Dermis microvascular lymphatic vessel endothelial cell (primary cell): ENCODE measurements at places on chromosomes 3 and 15. TPM values are rescaled to one million over a fixed set of nuclear protein-coding genes. Genes with fewer than 3 reads are reported as not detected.

GRCh38 chr15:91897585-91898372, 44.3 kb downstream of the SLCO3A1 start:
- no peak for DNase-seq

GRCh38 chr15:39743611-39744010, 39.0 kb downstream of the FSIP1 start:
- DNase-seq: peak; percentile 38

GRCh38 chr3:71332813-71333212, 250.7 kb downstream of the FOXP1 start:
- DNase-seq: no peak

- DNase-seq: peak; percentile 34
Observed at GRCh38 chr3:192408007-192408646, 319.2 kb downstream of the FGF12 start.

GRCh38 chr3:188507244-188507720, 353.3 kb downstream of the LPP start:
- peak; percentile 85 for DNase-seq

DNA sequence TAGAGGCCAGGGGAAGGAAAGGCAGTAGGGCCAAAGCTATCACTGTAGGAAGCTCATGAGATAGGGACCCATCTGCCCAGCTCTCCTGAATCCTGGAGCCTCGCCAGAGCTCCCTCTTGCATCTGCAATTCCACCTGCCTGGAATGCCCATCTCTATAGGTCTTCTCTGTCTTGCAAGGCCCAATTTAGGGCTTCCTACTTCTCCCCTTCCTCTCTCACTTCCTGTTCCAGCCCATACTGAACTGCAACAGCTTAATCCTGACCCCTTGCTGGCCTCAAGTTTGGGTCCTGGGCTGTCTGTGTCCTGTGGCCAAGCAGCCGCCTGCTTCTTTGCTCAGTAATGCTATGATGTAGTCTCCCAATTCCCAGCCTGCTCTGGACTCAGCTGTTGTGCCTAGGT, 3.6 kb upstream of the PTPN23 start:
- no peak for DNase-seq

GRCh38 chr3:122548619-122549018, 15.5 kb downstream of the PARP9 start:
- DNase-seq: no peak

DNA sequence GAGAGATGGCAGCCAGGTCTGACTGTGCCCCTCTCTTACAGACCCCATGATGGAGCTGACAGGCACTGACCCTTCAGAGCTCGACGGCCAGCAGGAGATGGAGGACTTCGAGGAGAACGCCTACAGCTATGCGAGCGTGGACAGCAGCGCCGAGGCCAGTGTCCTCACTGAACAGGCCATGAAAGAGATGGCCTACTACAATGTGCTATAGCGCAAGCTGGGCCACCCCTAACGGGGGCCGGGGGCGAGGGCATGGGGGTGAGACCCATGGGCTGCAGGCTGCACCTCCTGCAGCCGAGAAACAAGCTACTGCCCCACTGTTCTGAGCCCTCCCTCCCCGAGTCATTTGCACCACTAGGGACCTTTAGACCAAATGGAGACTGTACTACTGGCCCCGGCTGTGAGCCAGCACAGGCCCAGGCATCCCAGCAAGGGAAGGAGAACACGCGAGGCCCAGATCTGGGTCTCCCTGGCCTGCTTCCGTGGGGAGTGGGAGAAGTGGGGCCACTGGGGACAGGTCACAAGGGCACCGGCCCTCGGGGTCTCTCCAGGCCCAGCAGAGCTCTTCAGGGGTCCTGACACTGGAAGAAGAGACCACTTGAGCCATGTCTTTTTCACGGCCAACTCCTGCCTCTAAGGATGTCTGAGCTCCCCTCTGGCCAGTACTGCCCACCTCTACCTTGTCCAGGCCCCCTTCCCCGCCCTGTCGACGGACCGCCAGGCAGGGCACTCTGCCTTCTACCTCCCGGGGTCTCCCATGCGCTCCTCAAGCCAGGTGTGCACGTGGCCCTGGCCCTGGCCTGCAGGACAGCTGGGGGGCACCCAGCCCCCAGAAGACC, 22.4 kb downstream of the IDH2 start:
- DNase-seq: no peak

- no peak for DNase-seq
Observed at GRCh38 chr15:26295336-26296085, 432.4 kb upstream of the ATP10A start.

DNA sequence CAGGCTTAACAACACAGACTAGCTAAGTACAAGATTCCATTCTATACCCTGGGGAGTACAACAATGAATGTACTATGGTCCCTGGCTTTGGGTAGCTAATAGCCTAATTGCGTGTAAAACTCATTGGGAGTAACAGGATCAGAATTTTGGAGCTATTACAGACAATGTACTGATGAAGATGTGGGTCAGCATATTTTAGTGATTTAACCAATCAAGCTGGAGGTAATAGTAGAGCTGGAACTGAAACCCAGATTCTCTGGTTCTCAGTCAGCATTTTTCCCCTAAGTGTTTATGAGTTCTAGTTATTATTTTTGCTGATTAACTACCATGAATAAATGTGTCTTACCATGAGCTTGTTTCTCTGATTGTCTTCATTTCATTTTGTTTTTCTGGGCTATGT, 578.7 kb downstream of the NLGN1 start:
- DNase-seq: no peak

- DNase-seq: no peak
Observed at GRCh38 chr15:77775837-77776236, 143.1 kb upstream of the LINGO1 start.

- no peak for DNase-seq
Observed at GRCh38 chr3:9769012-9769411, 735 bp downstream of the CAMK1 start.

DNA sequence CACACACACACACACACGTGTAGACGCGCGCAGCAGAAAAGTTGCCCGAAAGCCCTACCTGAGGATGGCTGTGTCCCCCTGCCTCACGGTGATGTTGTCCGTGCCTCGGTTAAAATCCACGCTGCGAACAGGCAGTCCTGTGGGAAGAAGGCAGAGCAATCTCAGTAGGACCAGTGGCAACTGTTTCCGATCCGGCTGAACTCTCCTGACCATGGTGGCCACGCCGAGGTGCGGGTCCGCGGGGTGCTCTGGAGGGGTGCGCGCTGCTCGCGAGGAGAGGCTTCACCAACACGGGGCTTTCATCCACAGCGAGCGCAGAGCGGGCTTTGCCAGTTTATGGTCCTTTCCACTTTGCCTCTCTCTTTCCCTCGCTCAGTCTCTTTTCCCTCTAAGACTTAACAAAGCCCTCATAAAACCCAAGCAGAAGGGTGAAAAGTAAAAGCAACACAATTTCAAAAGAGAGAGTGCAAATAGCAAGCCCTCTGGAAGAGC, 422 bp downstream of the LSAMP start:
- DNase-seq: no peak

GRCh38 chr15:67558502-67558901, 16.0 kb downstream of the MAP2K5 start:
- no peak for DNase-seq

GRCh38 chr15:34182942-34183341, 27.0 kb downstream of the KATNBL1 start:
- peak; percentile 11 for DNase-seq

GRCh38 chr3:7428206-7428718, 567.3 kb downstream of the GRM7 start:
- no peak for DNase-seq

GRCh38 chr15:73822998-73823397, 50.4 kb upstream of the TBC1D21 start:
- DNase-seq: peak; percentile 38

DNA sequence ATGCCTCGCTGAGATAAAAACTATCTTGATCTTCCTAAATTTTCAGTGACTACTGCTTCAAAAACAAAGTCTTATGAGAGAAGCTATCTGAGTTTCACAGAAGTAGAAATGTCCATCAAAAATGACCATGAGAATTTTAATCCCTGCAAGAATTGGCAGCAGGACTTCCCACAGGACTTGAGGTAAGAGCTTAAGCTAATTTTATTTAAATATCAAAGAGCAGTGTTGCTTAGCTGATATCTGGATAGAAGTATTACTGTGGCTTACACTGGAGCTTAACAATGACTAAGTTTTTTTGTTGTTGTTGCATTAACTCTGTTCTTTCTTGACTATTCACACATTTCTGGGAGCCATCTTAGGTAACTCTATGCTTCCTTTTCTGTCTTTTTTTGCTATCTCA, 60.8 kb upstream of the EPHA3 start:
- no peak for DNase-seq

DNA sequence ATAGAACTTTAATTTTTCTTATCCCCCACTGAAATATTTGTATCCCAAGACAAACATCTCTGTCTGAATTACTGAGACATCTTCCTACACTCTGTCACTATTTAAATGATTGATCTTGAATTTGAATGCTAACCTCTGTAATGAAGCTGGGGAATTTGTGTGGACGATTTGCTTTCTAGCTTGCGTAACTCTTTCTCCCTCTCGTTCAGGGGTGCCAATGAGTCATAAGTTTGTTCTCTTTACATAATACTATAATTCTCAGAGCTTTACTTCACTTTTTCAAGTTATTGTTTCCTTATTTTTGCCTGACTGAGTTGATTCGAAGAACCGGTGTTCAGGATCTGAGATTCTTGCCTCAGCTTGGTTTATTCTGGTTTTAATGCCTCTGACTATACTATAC, 783.3 kb upstream of the CADM2 start:
- DNase-seq: no peak

DNA sequence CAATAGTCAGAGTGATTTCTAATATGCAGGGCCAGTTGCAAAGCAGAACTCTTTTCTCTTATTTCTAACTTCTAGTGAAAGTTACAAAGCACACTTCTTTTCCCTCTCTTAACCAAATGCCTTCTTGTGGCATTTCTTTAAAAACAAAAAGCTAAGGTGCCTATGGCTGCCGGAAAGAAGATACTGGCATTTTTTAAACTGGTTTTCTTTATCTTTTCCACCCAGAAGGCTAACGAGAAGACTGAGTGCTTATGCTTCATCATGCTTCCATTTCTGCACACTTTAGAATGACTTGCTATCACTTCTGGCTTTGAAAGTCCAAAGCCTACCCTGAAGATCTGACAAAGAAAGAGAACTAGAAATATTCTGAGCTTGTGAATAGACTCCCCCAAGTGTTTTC, 141.3 kb downstream of the P2RY1 start:
- no peak for DNase-seq

The CCDC191 gene
- 0.77 and 1.1 TPM in 2 replicates for total RNA-seq

The WDR5B gene
- total RNA-seq: 3.6 and 4.0 TPM in 2 replicates

The GOLGA8O gene
- total RNA-seq: under 0.01 and 0.13 TPM in 2 replicates

The KBTBD12 gene
- total RNA-seq: not detected in 2 replicates

The MCF2L2 gene
- 0.25 and 0.26 TPM in 2 replicates for total RNA-seq

The CCDC13 gene
- 0.13 and 0.25 TPM in 2 replicates for total RNA-seq

The CEP63 gene
- total RNA-seq: 9.2 and 12.2 TPM in 2 replicates
